ENCODE measurements at places on chromosomes 4 and X. TPM values are rescaled to one million over a fixed set of nuclear protein-coding genes. Genes with fewer than 3 reads are reported as not detected.

RBMXL3 gene
- not detected for total RNA-seq

GAGE12H gene
- total RNA-seq: not detected

EVC2 gene
- 16.0 TPM for total RNA-seq

IL13RA2 gene
- total RNA-seq: 13.8 TPM

SASH3 gene
- total RNA-seq: 12.7 TPM

SLC4A4 gene
- 3.7 TPM for total RNA-seq

MAGEC1 gene
- total RNA-seq: not detected

GRIA3 gene
- total RNA-seq: 7.2 TPM
